Caco-2 (cell line): ENCODE measurements at places on chromosomes 16 and 17. TPM values are rescaled to one million over a fixed set of nuclear protein-coding genes. Genes with fewer than 3 reads are reported as not detected.

DNA sequence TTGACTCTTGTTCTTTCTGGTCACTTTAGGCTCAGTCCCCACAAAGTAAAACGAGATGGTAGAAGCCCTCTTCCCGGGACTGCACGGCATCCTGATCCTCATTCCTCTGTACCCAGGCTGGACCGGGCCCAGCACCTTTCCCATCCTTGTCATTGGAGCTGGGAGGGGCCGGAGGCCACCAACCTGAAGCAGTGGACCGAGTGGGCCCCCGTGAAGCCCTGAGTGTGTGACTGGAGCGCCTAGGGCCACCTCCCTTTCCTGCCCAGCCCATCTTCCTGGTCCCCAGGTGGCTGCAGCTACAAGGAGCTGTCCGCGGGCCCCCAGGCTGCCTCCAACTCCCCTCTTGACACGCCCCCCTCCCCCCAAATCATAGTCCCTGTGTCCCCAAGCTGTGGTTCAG is 17.1 kb upstream of the CD300A start:
- H3K4me3 ChIP-seq = no peak overlapping the region
- no peak overlapping the region for H3K27ac ChIP-seq

CCL3 gene
- not detected in 2 replicates for total RNA-seq

AANAT gene
- total RNA-seq = not detected in 2 replicates

KCNJ2 gene
- 0.70 and 1.0 TPM in 2 replicates for total RNA-seq

GRCh38 chr17:39677542-39678339 is 9.5 kb downstream of the PNMT start:
- no peak overlapping the region for H3K27ac ChIP-seq
- no peak overlapping the region for H3K4me3 ChIP-seq
- H3K27me3 ChIP-seq = no peaks in the 10 kb centered on the region
- H3K4me1 ChIP-seq = peaks cover 31% of the 10 kb centered on the region
- DNase-seq = no peak

DNA sequence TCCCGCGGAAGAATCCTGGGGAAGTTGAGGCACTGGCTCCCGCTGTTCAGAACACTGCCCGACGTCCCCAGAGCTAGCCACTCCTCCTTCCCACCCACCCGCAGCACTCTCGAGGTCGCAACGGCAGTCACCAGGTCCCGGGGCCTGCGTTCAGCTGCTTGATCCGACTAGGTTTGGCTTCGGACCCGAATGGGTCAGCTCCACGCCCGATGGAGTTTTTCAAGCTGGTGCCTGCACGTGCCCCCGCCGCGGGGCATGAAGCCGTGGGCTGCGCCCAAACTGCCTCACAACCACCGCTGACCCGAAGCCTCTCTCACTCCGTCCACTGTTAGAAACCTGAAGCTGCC is 12.4 kb upstream of the ODF4 start:
- H3K36me3 ChIP-seq = no peaks in the 10 kb centered on the region
- DNase-seq = no peak
- H3K27me3 ChIP-seq = no peaks in the 10 kb centered on the region
- H3K27ac ChIP-seq = no peak overlapping the region
- H3K4me1 ChIP-seq = no peaks in the 10 kb centered on the region
- no peak overlapping the region for H3K4me3 ChIP-seq

YBX2 gene
- 21.1 and 27.6 TPM in 2 replicates for total RNA-seq

GRCh38 chr16:57592591-57593003 is 35.8 kb upstream of the ADGRG1 start:
- no peaks in the 10 kb centered on the region for H3K27me3 ChIP-seq
- DNase-seq = no peak
- H3K4me1 ChIP-seq = peaks cover 10% of the 10 kb centered on the region
- no peak overlapping the region for H3K4me3 ChIP-seq
- no peaks in the 10 kb centered on the region for H3K36me3 ChIP-seq

- H3K4me3 ChIP-seq = no peak overlapping the region
- no peaks in the 10 kb centered on the region for H3K27me3 ChIP-seq
- H3K27ac ChIP-seq = no peak overlapping the region
- H3K4me1 ChIP-seq = no peaks in the 10 kb centered on the region
These were observed 6.8 kb downstream of the KCNH6 start for GRCh38 chr17:63529711-63530556.

DNA sequence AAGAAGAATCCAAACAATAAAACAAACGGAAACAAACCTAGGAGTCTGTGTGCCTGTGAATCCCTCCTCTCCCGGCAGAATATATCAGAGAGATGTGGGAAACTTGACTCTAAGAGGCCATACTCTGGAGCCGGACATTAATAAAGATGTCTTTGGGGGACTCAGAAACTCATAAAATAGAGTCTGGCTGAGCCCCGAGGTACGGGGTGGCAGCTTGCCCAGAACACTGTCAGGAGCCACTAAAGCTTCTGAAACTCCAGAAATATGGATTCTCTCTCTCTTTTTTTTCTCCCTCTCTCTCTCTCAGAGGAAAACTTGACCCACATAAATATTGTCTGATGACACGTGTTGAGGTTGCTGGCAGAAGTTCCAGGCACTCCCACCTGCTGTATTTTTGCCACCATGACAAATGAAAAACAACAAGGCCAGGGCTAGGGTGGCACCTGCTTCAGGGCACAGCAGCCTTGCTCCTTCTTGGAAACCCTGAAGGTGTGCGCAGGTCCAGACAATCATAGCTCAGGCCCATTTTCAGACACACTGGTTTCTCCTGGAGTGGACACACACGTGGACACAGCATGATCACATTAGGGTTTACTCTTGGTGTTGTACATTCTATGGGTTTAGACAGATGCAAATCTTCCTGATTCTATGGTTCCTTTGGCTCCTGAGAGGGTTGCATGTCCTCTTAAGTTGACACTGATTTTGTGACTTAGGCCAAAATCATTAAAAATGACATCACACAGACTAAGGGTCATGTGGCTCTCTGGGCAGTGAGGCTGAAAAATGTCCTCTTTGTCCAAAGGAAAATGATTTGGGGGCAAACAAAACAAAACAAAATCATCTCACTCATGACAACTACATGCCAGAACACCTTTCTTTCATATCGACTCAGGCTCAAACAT is 282.6 kb upstream of the IRX3 start:
- H3K27me3 ChIP-seq = no peaks in the 10 kb centered on the region
- H3K36me3 ChIP-seq = no peaks in the 10 kb centered on the region
- no peak for DNase-seq

SDR42E2 gene
- not detected in 2 replicates for total RNA-seq
